ENCODE measurements at places on chromosomes 16 and 17.

DNA sequence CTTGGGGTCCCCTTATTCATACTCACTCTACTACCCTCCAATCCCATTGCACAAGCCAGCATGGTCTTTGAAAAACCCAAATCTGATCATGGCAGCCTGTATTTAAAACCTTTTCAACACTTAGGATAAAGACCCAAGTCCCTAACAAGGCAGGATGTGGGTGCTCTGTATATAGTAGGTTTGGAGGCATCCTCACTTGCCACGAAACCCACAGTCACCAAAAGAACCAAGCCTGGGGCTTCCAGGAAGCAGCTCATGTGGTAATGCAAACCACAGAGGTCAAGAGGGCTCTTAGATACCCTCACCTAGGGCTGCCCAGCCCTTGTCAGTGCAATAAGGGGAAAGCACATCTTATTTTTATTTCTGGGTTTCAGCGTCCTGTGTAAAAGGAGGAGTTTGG, 218.6 kb upstream of the ASIC2 start:
- no peak for DNase-seq

- no peak for DNase-seq
Measured at GRCh38 chr17:77593081-77593480, 365.4 kb upstream of the TNRC6C start.

- no peak for DNase-seq
Measured at GRCh38 chr17:29113334-29113733, 66.9 kb downstream of the MYO18A start.

DNA sequence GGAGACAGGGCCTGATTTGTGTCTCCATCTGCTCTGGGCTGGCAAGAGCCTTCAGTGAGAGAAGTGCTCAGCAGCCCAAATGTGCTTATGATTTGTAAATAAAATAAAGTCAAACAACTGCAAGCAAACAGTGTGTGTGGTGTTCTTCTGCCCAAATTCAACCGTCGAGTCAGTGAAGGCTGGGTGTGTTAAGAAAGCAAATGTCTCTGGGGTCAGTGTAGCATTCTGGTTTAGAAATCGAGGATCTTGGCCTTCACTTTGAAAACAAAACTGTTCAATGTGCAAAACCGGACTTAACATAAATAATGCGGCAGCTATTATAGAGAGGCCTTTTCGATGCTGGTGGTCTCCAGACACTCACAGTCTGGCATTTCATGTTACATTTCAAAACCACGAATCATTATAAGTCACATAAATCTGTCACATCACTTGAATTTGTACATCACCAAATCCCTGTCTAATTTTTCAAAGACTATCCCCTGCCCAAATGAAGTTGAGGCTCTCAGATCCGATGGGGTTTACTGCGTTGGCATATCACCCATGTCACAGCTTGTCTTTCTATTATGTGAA, 158.6 kb upstream of the MYOCD start:
- no peak for DNase-seq

All from gastrocnemius medialis (tissue), 4 donors.